ENCODE measurements at places on chromosomes 12 and 14. TPM values are rescaled to one million over a fixed set of nuclear protein-coding genes. Genes with fewer than 3 reads are reported as not detected.
A peak's percentile ranks its signal among the peaks of the same experiment; 100 is the strongest.

The SLC25A21 gene
- total RNA-seq: 2.2 TPM

The FAIM2 gene
- 0.73 TPM for total RNA-seq

The PDZRN4 gene
- total RNA-seq: 1.8 TPM

The TBX3 gene
- 0.91 TPM for total RNA-seq

The CFAP73 gene
- total RNA-seq: not detected

The VWF gene
- 0.21 TPM for total RNA-seq

The HOXC13 gene
- total RNA-seq: not detected

The TAS2R20 gene
- 1.1 TPM for total RNA-seq

The KRT73 gene
- not detected for total RNA-seq

DNA sequence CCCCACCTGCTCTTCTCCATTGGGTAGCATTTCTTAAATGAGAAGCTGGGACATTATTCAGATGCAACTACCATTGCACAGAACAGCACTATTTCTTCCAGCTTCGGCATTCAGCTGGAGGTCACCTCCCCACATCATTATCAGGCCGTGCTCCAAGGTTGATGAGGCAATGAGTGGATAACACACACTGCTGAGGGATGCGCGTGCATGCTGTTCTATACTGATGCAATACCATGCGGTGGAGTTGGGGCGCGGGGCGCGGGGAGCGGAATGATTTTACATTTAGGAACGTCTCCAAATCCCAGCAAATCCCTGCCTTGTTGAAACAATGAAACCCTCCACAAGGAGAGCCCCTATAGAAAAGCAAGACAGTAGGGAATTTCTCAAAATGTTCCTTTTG is 283.4 kb downstream of the GRIN2B start:
- H3K4me3 ChIP-seq: no peak overlapping the region
- H3K36me3 ChIP-seq: no peaks in the 10 kb centered on the region
- H3K27me3 ChIP-seq: no peaks in the 10 kb centered on the region
- no peaks in the 10 kb centered on the region for H3K4me1 ChIP-seq

DNA sequence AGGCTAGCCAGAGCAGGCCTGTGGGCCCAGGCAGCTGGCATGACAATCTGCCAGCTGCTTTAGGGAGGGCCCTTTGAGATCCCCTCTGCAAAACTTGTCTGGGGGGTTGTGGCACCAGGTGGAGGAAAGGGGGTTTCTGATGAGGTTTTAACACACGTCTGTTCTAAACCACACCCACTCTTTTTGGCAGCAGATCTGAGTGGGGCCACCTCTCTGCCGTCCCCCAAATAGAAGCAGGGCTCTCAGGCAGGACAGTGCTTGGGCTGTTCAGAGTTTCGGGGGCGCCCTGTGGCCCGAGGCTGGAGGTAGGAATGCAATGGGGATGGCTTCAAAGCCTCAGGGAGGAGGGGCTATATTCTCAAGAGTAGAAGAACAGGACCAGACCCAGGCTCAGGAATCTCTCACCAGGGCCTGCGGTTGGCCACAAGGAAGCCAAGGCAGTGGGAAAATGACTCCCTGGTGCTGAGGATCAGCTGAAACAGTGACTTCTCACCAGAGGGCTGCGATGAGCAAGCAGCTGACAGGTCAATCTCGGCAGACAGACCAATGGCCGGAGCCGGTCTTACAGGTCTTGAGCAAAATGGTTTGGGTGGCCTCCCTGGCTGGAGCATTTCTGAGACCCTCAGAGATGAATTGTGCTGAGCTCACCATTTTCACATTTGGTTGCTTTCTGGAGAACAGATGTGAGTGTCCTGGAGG is 1.5 kb upstream of the KRT5 start:
- H3K4me1 ChIP-seq: no peaks in the 10 kb centered on the region
- H3K36me3 ChIP-seq: no peaks in the 10 kb centered on the region
- H3K4me3 ChIP-seq: no peak overlapping the region
- no peak for DNase-seq
- peaks cover 12% of the 10 kb centered on the region for H3K27me3 ChIP-seq

DNA sequence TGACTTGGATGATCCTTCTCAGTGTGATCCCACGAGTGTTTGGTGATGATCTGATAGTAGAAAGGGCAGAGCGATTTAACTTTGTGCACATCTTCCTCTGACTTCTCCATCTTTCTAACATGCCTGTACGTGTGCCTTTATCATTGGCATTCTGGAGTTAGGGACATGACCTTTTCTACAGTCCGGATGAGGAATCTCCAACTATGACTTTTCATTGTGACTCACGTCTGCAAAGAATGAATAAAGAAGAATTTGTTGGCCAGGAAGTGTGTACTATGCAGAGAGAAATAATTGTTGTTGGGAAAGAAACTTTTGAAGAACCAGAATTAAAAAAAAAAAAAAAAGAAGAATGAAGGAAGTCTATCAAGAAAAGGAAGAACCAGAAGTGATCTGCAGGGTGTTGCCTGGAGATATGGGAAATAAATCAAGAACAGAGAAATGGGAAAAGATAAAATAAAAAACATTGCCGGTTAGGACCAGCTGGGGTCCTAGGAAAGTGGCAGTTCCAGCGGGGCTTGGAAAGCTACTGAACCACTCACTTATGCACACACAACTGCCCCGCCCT is 25.3 kb downstream of the PPFIBP1 start:
- H3K36me3 ChIP-seq: peaks cover 6% of the 10 kb centered on the region
- H3K27me3 ChIP-seq: no peaks in the 10 kb centered on the region
- H3K27ac ChIP-seq: peak overlapping the region; percentile 4
- H3K4me3 ChIP-seq: peak overlapping the region; percentile 7
- peaks cover 52% of the 10 kb centered on the region for H3K4me1 ChIP-seq
- DNase-seq: no peak

GRCh38 chr12:24227551-24227950 is 278.1 kb upstream of the SOX5 start:
- H3K27ac ChIP-seq: no peak overlapping the region
- no peaks in the 10 kb centered on the region for H3K27me3 ChIP-seq
- H3K4me3 ChIP-seq: no peak overlapping the region
- peaks cover 4% of the 10 kb centered on the region for H3K36me3 ChIP-seq
- DNase-seq: no peak

DNA sequence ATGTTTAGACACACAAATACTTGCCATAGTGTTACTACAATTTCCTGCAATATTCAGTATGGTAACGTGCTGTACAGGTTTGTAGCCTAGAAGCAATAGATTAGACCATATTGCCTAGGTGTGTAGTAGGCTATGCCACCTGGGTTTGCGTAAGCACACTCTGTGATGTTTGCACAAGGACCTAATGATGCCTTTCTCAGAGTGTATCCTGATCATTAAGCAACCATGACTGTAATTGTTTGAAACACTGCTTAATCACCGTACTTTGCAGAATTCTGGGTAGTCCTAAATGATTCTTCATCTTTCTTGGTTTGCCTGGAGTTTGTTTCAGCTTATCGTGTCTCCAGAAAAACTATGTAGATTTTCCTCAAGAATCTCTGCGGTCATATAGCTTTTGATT is 11.2 kb upstream of the TCP11L2 start:
- H3K36me3 ChIP-seq: no peaks in the 10 kb centered on the region
- H3K27ac ChIP-seq: no peak overlapping the region
- H3K27me3 ChIP-seq: no peaks in the 10 kb centered on the region

DNA sequence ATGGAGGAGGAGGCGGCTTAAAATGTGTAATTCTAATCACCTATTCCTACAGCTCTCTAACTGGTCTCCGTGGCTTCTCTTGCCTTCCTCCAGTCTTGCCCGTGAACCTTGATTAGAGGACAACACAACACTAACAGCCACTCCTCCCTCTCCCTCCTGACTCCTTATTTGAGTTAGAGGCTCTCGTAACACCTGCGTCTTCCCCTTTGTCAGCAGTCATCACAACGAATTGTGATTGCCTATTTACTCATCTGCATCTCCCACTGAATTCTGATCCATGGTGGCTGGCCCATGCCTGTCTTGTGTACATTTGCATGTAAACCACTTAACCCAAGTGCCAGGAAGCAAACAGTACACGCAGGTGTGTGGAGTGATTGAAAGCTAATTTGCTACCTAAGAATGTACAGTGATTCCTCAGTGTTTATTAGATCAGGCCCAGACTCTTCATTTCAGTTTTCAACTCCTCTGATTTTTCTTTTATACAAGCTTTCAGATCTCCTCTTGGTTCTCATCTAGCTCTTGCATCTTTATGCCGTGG is 154.5 kb downstream of the MON2 start:
- H3K36me3 ChIP-seq: peaks cover 3% of the 10 kb centered on the region
- peaks cover 26% of the 10 kb centered on the region for H3K4me1 ChIP-seq
- H3K27ac ChIP-seq: no peak overlapping the region
- no peak for DNase-seq
- no peak overlapping the region for H3K4me3 ChIP-seq

- no peak for DNase-seq
- no peaks in the 10 kb centered on the region for H3K36me3 ChIP-seq
- peaks cover 6% of the 10 kb centered on the region for H3K27me3 ChIP-seq
Observed at GRCh38 chr12:109430244-109430643, 46.9 kb downstream of the KCTD10 start.

DNA sequence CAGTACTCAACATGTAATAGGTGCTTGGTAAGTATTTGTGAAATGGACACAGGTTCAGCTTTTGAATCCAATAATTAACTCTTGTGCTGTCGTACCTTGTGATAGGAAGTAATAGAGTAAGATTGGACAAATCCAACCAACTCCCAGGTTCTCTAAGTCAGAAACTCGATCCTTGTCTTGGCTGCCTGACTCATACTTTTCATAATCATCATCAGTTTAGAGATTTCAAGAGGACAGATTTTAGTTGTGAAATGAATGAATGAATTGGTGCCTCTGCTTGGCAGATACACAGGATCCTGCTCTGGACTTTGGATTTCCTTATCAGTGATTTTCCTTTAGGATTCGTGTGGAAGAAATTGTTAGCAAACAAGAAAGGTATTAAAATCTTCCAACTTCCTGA is 1145.2 kb downstream of the AACS start:
- no peak for DNase-seq
- H3K4me1 ChIP-seq: peaks cover 6% of the 10 kb centered on the region
- H3K36me3 ChIP-seq: no peaks in the 10 kb centered on the region
- H3K27me3 ChIP-seq: no peaks in the 10 kb centered on the region

- peaks cover 7% of the 10 kb centered on the region for H3K36me3 ChIP-seq
- no peaks in the 10 kb centered on the region for H3K27me3 ChIP-seq
- H3K4me1 ChIP-seq: no peaks in the 10 kb centered on the region
- no peak for DNase-seq
Observed at GRCh38 chr14:25436288-25436875, 386.4 kb upstream of the STXBP6 start.

DNA sequence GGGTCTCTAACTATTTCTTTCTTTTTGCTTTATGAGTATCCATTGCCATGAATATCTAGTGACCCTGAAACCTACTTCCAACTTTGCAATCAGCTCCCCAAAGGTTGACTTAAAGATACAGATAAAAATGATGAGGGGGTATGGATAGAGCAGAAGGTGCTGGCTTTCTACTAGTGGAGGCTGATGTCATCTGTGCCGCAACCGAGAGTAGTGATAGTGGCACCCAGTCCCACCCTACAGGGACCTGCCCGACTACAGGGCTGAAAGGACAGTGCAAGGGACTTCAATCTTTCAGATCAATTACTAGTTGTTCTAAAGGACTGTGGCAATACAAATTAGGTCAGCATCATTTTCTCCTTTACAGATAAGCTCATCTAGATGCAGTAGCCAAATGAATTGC is 806.0 kb downstream of the VRK1 start:
- no peak overlapping the region for H3K4me3 ChIP-seq
- no peak overlapping the region for H3K27ac ChIP-seq
- no peaks in the 10 kb centered on the region for H3K4me1 ChIP-seq
- no peak for DNase-seq
- peaks cover 13% of the 10 kb centered on the region for H3K27me3 ChIP-seq

DNA sequence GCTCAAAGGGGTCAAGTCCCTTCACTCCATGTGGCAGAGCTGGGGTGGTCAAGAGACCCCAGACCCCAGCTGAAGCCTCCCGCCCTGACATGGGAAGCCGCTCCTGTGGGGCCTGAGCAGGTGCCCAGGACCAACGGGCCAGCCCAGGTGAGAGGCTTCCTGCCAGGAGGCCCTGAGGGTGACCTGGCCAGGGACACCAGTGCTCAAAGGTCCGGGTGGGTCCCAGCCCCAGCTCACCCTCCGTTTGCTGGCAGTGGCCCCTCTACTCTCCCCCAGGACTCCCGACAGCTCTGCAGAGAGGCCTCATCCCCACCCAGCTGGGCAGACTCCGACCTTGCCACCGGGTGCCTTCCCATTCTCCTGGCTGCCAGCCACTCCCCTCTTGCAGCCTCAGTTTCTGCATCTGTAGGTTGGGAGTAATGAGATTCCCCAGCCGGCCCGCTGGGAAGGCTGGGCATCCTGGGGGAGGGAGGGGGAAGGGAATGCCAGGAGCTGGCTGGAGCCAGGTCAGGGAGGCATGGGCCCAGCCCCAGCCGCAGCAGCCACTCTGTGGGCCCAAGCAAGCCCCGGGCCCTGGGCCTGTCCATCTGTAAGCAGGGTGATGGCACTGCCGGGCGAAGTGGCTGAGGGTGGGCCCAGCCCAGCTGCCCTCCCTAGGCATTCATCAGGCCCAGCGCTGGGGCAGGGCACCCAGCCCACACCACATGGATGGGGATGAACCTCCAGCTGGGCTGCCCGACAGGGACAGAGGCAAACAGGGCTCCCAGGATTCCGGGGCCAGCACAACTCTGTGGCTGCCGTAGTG is 10.3 kb upstream of the INF2 start:
- H3K4me1 ChIP-seq: peaks cover 65% of the 10 kb centered on the region
- H3K27ac ChIP-seq: peak overlapping the region; percentile 99
- peak overlapping the region; percentile 79 for H3K4me3 ChIP-seq
- no peaks in the 10 kb centered on the region for H3K36me3 ChIP-seq
- no peak for DNase-seq
- peaks cover 2% of the 10 kb centered on the region for H3K27me3 ChIP-seq

DNA sequence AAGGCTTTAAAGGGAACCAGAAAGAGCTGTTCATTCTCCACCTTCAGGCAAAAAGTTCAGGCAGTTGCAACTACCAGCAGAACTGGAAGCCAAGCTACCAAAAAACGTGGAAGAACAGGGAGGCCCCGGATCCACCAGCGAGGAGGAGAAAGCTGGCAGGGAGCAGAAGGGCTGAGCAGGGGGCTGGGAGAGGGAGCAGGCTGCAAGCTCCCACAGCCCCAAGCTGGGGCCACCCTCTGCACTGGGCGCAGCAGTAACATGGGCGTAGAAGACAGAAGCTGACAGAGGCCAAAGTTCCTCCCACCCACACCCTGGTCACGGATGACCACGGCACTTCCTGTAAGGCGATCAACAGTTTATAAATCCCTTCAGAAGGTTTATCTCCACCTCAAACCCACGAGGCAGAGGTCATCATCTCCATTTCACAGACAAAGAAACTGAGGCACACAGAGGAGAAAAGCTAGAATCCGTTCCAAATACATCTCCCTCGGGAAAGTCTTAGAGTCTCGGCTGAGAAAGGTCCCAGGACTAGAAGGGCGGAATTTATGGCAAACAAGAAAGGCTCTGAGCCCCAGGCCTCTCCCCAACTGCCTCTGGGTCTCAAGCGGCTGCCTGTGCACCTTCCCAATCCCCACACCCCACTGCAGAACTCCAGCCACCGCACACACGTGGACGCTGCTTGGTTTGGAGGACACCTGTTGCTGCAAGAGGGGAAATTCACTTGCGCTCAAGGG is 1.8 kb downstream of the CCDC85C start:
- peak overlapping the region; percentile 83 for H3K4me3 ChIP-seq
- no peak overlapping the region for H3K27ac ChIP-seq
- no peak for DNase-seq
- H3K27me3 ChIP-seq: peaks cover 52% of the 10 kb centered on the region

- H3K27me3 ChIP-seq: no peaks in the 10 kb centered on the region
- no peak overlapping the region for H3K27ac ChIP-seq
- no peak for DNase-seq
- peaks cover 23% of the 10 kb centered on the region for H3K36me3 ChIP-seq
- H3K4me1 ChIP-seq: no peaks in the 10 kb centered on the region
Observed at GRCh38 chr12:131764738-131765137, 53.8 kb downstream of the SFSWAP start.
